ENCODE measurements at places on chromosomes 11 and 22.

- DNase-seq, result no peak
These were observed 14.0 kb upstream of the PRODH start for GRCh38 chr22:18950141-18950540.

GRCh38 chr11:116852261-116853031 is 15.0 kb upstream of the APOA1 start:
- DNase-seq, result no peak

DNA sequence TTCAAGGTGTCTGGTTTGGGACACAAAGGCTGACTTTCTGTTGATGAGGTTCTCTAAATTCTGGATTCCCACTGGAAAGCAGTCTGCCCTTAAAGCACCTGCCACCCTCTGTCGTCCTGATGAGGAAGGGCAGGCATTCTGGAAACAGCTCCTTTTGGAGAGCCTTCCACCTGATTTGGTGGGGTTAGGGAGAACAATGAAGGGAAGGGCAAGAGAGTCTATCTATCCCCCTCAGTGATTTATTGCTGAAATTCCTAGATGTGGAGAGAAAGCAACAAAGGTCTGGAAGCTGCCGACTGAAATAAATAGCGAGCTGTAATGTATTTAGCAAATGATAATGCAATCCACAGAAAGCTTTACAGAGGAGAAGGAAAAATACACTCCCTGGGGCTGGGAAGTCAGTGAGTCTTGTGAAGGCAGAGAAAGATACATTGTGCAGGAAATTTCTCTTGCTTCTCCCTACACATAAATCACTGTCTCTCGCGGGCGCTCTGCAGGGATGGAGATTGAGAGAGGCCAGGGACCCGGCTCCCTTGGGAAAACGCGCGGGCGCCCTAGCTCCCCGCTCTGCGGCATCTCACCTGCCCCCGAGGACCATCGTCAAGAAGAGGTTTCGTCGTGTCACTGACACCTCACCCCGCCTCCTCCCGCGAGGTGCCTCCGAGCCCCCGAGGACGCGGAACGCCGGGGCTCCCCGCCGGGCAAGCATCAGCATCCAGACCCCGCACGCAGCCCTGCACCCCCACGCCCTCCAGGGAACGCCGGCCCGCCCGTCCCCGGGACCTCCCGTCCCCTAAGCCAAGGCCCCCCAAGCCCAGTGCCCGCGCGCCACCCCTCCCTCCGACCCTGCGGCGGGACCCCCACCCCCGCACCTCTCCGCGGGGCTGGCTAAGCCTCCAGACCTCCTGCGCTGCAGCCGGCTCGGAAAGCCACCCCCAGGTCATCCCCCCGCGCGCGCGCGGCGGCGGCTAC is 673 bp downstream of the CDON start:
- peak; percentile 26 for DNase-seq

DNA sequence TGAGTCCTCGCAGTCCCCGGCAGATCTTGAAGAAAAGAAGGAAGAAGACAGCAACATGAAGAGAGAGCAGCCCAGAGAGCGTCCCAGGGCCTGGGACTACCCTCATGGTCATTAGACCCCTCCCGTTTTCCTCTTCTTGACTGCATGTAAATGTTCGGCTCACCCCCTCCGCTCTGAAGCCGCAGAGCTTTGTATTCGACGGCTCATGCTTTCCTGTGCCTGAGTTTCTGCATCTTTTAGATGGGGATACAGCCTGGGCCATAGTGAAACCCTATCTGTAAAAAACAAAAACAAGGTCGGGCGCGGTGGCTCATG is 7.7 kb downstream of the USP18 start:
- no peak for DNase-seq

- peak; percentile 14 for DNase-seq
These were observed 87.6 kb upstream of the FSHB start for GRCh38 chr11:30143098-30143705.

DNA sequence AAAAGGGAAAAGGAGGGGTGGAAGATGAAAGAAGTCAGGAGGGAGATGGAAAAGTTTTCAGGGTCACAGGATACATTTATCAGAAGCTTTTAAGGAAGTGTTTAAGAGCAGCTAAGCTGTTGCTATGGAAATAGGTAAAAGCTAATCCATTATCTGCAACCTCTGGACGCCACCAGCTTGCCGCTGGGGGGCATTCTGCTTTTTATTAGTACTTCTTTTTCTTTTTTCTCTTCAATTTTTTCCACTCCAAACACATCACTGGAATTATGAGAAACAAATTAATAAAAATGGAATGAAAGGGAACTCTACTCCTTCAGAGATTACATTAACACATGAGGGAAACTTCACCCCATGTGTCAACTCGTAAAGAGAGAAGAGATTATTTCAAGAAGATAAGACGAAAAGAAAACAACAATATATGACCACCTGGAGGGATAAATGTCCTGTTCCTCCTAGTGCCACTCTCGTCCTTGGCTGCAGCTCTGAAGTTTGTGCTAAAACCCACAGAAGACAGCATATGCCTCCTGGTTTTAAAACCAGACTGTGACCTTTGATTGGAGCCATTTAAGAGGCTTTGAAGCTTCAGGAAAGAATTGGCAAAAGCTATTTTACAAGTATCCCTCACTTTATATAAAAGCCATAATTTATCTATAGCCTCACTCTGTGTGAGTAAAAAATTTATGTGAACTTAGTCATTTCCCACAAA is 972.8 kb downstream of the OPCML start:
- no peak for DNase-seq

GRCh38 chr11:6419009-6419631 is at the start of gene APBB1:
APBB1 (minus strand) TSS chr11:6419094; CDS start chr11:6411347, 7,747 bp downstream.
- peak; percentile 41 for DNase-seq

DNA sequence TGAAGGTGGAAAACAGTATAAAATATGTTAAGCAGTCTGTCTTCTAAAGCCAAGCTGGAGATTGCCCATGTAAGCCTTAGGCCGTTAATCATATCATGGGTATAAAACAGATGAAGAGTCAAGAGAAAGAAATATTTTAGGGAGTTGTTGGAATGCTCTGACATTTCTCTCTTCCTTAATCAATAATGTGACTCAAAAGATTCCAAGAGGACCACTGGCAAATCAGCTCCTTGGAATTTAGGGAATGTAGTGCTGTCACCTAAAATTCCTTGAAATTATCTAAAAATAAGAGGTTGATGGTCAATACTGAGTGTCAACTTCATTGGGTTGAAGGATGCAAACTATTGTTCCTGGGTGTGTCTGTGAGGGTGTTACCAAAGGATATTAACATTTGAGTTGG is 525.9 kb downstream of the KCNA4 start:
- no peak for DNase-seq

GRCh38 chr22:41976961-41977566 is 7.8 kb downstream of the SEPTIN3 start:
- DNase-seq, result peak; percentile 89

DNA sequence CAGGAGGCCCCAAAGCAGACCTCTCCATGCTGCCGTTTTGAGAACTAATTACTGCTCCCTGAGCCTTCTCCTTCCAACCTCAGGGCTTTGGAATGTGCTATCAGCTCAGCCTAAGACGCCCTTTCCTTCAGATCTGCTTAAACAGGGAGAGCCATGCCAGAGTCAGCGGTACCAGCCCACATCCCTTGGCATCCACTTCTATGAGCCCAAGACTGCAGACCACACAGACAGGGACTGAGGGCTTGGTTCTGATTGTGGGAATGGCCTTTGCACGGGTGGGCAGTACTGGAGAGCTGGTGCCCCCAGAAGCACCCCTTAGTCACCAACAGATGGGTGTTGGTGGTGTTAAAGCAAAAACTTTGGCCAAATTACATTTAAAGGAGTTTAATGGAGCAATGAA is 146.5 kb downstream of the TTC17 start:
- no peak for DNase-seq

DNA sequence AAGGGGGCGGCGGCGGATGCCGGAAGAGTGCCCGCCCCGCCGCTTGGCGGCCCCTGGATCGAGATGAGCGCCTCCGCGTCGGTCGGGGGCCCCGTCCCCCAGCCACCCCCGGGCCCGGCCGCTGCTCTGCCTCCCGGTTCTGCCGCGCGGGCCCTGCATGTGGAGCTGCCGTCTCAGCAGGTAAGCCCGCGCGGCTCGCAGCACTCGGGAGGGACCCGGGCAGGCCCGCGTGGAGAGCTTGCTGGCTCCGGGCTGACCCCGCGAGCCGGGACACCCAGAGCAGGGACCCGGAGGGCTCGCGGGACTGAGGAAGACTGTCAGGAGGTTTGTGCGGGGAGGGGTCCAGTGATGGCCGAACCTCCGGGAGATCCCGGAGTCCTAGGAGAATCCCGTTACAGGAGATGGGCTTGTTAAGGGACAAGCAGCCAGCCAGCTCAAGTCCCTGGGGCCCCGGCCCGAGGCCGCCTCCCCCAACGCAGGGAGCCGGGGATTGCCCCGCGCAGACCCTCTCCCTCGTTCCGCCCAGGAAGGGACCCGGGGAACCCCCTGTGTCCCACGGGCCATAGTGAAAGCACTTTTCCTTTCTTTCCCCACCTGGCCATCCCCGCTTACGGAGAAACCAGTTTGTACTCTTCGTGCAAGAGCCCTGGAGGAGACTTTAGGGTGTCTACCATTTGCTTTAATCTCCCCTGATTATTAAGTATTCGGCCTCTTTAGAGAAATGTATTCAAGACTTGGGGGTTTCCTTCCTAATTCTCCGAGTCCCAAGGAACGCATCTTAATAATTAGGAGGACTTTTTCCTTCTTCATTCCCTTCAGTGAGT is 547 bp downstream of the UVRAG start:
- DNase-seq, result no peak

- peak; percentile 61 for DNase-seq
These were observed 33.5 kb upstream of the GNAZ start for GRCh38 chr22:23036684-23037428.

- no peak for DNase-seq
These were observed 36.2 kb downstream of the ZNF195 start for GRCh38 chr11:3342709-3343108.

GRCh38 chr11:34075178-34075820 is 23.8 kb downstream of the CAPRIN1 start:
- no peak for DNase-seq

All from NCI-H2171 (cell line).